ENCODE measurements at places on chromosomes 3 and 15.

DNA sequence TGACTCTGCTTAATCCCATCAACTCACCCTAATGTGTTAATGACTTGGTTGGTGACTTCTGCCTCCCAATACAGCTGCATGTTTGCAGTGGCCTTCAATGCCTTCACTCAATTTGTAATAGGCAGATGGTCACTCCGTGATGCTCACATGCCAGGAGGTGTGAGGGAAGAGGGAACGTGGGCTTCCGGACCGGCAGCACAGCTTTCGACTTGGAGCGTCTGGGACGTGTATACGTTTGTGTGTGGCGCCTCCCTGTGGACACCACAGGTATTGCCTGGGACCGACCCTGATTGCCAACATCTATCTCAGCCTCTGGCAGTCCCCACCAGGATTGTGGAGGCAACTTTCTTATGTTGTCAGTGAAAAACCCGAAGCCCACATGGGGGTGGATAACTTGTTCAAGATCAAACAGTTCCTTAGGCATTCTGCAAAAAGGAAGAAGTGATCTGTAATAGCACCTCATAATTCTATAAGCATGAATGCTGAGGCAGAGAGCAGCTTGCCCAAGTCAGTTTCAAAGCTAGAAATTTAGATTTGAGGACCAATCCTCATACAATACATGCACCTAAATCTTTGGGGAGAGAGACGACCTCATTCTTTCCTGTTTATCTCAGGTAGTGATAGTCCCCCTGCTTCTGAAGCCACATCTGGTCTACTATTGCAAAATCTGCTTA, 16.9 kb downstream of the MRPL46 start:
- no peak for DNase-seq

GRCh38 chr3:31680072-31680870, 147.5 kb downstream of the STT3B start:
- no peak for DNase-seq

DNA sequence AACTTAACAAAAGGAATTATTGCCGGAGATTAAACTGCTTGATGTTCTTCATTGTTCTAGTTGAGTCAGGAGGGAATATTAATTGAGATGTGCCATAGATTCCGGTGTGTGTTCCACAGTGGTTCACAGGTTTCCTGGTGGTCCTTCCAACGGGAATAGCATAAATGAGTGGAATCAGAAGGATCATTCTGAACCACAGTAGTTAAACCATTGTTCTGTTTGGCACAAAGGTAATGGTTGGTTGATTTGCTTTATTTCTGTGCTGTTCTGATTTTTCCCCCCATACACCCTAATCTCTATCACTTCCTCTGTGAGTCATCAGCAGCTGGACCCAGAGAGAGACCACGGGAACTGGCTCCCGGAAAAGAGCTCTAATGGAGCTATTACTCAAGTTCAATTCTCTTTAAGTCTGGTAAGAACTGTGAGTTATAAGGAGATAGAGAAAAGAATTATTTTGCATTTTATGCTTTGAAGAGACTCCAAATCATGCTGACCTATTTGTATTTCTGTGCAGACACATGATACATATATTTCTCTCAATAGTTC, 627.2 kb downstream of the ZIC1 start:
- no peak for DNase-seq

DNA sequence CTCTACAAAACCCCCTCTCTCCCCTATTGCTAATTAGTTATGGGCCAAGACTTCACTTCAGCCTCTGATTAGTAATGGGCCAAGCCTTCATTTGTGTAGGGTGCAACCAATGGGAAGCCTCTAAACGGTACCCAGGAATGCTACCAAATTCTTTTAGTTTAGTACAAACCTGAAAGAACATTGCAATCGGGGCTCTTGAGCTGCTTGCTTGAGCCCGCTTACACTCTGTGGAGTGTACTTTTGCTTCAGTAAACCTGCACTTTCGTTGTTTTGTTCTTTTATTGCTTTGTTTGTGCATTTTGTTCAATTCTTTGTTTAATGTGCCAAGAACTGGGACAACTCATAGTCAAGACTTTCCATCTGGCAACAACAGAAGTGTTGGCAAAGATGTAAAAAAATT, 26.2 kb downstream of the DNAAF4 start:
- no peak for DNase-seq

DNA sequence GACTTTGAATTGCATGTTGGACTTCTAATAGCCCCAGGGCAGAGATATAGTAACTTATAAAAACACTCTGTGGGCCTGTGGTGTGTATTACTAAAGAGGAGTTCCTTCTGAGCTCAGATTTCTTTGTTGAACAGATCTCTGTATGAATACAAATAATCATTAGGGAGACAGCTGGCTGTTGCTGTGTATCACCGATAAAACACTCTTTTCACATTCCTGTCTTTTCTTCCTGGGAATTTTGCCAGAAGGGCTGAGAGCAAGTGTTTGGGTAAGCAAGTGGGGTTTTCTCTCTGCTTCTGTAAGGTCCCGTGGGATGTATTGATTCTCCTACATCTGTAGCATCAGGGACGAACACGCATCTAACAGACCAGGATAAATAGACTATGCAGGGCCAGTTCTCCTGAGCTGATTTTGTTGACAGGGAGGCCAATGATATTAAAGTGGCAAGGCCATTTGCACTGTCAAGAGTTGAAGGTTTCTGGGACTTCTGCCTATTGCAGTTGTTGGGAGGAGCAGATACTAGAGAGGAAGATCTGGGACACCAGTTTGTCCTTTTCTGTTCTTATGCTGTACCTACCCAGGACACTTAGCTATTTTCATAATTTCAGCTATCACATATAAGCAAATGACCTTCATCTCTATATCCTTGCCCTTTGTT, 225.9 kb upstream of the CD96 start:
- no peak for DNase-seq

- no peak for DNase-seq
These were observed 3.6 kb downstream of the SMC4 start for GRCh38 chr3:160403028-160403545.

DNA sequence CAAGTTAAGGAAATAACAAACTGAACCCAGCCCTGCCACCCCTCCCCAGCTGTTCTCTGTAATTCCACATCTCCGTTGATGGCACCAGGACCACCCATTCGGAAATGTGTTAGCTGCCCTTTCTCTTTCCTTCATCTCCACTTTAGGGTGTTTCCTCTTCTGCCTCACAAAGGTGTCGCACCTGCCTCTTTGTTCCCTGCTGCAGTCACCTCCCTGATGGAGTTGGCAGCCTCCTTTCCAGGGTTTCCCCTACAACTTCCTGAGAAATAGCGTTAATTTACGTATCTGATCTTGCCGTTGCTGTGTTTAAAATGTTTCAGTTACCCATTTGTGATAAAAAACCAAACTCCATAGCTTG, 57.3 kb downstream of the GPR171 start:
- no peak for DNase-seq

DNA sequence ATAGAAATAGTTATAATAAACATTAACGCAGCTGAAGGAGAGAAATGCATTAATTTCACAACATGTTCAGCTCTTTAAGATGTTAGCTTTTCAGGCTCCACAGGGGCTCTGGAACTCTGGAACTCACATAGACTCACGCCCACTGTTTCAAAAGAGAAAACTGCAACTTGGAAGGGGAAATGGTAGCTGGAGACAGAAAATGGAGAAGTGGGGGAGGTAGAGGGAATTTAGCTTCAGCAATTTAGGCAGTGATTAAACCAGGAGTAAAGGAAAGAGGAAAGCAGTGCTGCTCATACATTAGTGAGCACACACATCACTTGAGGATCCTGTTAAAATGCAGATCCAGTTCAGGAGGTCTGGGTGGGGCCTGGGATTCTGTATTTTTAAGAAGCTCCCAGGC, 274.8 kb upstream of the TRIM42 start:
- no peak for DNase-seq

DNA sequence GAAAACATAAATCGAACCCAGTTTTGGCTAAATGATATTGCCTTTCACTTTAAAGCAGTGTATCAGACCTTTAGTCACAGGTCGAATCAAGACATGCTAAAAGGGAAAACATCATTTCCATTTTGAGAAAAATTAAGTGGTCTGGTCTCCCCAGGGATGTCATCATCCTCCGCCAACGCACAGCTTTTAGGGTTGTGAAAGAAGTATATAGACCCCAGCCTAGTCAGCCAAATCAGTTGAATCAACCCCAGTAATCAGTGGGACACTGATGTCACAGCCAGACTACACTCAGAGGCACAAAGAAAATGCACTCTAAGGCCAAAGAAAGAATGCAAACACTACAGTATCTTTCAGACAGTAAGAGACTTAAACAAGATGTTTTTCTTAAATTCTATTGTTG, 187.4 kb downstream of the ZIC4 start:
- no peak for DNase-seq

GRCh38 chr3:23762214-23762613, 43.5 kb upstream of the UBE2E1 start:
- no peak for DNase-seq

DNA sequence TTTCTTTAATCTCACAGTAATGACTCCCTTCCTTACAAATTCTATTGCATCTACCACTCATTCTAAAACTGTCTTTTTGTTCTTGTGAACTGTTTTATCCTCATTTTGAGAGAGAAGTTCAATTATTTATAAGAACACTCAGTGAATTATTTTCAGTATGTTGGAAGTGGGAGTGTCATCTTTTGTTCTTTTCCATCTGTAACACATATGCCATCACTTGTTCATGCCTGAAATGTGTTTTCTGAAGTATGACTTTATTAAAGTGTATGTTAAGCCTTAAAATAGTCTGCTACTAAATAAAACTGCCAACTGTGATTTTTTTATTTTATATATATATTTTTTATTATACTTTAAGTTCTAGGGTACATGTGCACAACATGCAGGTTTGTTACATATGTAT, 623.0 kb upstream of the CBLB start:
- DNase-seq, result no peak

DNA sequence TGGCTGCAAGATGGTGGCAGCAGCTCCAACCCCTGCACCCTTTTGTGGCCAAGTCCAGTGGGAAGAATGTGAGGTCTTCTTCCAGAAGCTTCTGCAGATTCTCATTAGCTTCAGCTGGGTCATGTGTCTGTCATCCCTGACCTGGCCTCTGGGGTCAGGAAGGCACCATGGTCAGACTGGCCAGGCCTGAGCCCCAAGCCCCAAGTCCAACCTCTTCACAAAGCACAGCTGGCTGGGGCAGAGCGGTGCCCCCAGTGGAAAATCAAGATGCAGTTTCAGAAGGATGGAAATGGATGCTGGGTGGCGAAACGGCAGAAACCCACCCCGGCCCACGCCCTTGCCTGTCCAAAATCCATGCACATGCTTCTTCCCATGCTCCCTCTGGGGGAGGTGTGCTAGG, 15.9 kb upstream of the GATA2 start:
- no peak for DNase-seq

DNA sequence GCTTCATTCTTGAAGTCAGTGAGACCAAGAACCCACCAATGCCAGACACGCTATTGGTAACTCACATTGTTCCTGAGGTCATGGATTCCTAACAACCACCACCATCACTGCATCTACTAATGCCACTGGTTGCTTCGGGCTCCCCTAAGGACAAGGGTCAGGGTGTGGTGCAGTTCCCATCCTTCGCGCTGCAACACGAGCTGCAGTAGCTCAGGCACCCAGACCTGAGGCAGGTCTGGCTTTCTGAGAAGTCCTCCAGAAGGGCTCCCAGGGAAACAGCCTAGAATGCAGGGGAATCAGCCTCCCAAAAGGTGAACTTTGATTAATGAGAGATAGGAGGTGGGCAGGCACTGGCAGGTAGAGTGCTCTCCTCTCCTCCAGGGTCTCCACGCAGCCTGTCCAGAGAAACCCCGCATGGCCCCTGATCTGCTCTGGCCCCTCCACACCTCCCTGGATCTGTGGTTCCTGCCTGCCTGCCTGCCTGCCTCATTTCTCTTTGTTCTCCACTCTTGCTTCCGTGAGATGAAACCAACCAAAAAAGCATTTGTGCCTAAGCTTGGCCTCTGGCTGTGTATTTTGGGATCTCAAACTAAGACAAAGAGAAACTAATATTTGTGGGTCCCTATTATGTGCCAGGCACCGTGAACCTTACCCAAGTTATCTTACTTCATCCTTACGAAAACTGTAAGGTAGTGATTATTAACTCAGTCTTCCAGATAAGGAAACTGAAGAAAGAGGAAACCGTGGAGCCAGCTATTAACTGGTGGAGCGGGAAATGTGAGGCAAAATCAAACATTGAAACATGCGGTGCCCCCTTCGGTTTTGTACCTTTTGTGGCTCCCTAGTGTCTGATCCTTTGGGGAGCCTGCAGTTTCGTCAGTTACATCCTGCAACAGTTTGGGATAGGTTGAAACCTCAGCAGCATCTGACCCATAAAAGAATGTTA, 43.9 kb upstream of the USP3 start:
- DNase-seq, result no peak

GRCh38 chr15:64044300-64045100, 1.8 kb downstream of the DAPK2 start:
- peak; percentile 38 for DNase-seq

- DNase-seq, result no peak
These were observed 33.8 kb upstream of the TFRC start for GRCh38 chr3:196115678-196116083.

DNA sequence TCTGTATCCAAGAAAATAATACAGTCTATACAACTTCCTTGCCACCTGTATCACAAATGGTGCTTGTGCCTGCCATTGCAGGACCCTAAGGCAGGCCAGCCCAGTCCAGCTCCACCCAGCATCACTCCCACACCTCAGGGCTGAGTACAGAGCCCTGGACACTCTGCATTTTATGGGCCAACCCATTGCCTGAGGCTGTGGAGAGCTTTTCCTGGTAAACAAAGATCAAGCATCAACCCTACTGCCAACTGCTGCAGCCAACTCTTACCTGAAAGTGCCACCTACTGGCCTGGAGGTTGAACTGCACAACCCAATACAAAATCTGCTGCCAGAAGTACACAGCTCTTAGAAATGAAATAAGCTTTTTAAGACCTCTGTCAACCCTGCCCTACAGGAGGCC, 1082.2 kb downstream of the NAALADL2 start:
- no peak for DNase-seq

- DNase-seq, result no peak
These were observed 14.4 kb upstream of the PLA2G4D start for GRCh38 chr15:42108806-42109205.

DNA sequence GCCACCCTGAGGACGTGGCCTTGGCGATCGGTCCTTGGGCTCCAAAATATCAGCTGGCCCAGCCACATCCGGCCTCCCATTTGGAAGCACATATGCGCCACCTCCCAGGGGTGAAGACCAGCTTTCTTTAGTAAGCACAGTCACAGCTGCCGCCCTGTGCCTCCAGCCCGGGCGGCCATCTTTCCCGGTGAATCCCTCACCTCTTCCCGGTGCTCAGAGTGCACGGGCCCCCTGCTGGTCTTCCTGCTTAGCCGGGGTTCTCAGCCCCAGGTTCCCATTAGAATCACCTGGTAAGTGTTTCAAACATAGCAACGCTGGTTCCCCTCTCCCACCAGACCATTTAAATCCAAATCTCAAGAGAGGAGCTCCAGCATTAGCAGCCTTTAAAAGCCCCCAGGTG, 232.2 kb downstream of the VPS13C start:
- no peak for DNase-seq

DNA sequence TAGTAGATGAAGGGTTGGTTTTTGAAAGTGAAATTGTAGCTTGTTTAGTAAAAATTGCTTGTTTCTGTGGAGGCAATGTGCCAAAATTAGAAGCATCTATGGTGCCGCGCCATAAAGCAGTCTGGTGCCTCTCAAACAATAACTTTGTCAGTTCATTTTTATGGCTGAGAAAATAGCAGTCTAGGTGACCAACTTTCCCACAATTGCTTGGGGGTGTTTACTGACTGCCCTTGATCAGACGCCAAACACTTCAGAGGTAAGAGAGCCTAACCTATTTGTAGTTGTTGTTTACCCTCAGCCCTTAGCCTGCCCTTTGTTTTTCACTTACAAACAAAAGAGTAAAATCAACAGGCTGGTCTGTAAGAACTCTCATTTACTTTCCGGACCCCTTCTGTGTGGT, 174.5 kb downstream of the FNDC3B start:
- DNase-seq, result no peak

GRCh38 chr15:35181538-35181937, 96.4 kb upstream of the NANOGP8 start:
- DNase-seq, result no peak
